AG10803 (cell line): ENCODE measurements at places on chromosomes 6 and 20.

- DNase-seq, result no peak
These were observed 8.7 kb downstream of the APMAP start for GRCh38 chr20:24983896-24984295.

- DNase-seq, result no peak
These were observed 23.3 kb downstream of the RNF144B start for GRCh38 chr6:18410412-18410811.

- no peak for DNase-seq
These were observed 104.0 kb downstream of the EYA2 start for GRCh38 chr20:46998477-46999240.

GRCh38 chr6:138685257-138685656, 88.3 kb upstream of the CCDC28A start:
- DNase-seq, result no peak

DNA sequence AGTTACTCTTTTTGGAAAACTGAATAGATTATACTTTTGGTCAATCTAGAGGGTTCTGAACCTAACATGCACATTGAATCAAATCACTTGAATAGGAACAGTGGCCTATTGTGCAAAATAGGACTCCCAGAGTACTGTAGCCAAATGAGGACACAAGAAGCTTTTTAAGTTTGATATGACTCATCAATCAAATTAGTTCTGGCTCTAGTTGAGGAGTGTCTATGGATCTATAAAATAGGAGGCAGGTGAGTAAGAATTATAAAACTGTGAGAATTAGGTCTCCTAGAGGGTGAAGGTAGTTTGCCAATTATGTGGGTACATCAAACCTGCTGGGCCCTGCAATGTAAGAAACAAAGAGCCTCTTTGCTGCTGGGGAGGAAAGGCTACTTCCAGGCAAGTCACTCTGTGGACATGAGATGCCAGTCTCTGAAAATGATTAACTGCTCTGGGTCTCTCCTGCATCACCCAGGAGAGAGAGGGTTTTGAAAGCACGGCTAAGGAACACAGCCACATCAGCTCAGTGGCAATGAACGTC, 112.3 kb downstream of the RCAN2 start:
- DNase-seq, result no peak

DNA sequence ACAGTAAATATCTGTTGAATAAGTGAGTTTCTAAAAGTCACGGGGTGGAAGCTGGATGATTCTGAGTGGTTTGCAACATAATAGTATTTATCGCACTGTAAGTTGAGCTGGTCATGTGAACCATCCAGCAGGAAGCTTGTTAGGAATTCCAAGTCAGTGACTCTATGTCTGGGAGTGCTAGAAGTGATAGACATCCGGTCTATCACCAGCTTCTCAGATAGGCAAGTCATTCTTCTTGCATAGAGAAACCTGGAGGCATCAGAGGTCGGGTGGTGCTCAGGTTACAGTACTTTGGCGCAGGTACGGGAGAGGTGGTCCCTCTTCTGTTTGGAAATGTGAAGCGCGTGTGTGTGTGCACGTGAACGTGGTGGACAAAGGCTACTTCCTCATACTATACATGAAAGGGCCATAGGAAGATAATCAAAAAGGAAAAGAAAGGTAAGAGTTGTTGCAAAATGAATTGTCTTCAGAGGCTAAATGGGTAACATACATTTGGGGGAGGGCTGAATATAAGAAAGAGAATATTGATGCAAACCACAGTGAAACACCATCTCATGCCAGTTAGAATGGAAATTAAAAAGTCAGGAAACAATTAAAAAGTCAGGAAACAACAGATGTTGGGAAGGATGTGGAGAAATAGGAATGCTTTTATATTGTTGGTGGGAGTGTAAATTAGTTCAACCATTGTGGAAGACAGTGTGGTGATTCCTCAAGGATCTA, 299.3 kb upstream of the ZFP64 start:
- DNase-seq, result peak; percentile 95

GRCh38 chr6:118100717-118101116, 193.7 kb downstream of the SLC35F1 start:
- no peak for DNase-seq

DNA sequence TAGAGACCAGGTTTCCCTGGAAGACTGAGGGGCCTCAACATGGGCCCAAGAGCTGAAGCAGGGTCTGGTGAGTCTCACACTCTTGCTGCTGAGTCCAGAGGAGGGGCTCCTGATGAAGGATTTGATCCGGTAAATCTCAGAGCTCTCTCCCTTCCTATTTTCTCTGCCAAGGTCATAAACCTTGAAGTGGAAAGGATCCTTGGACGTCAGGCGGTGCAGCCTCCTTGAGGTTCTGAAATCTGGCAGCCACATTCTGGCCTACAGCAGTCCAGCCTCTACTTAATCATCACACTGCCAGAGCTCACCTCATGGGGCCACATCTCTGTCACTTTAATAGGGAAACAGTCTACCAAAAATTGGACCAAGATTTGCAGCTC, 24.0 kb downstream of the ACSS1 start:
- no peak for DNase-seq

DNA sequence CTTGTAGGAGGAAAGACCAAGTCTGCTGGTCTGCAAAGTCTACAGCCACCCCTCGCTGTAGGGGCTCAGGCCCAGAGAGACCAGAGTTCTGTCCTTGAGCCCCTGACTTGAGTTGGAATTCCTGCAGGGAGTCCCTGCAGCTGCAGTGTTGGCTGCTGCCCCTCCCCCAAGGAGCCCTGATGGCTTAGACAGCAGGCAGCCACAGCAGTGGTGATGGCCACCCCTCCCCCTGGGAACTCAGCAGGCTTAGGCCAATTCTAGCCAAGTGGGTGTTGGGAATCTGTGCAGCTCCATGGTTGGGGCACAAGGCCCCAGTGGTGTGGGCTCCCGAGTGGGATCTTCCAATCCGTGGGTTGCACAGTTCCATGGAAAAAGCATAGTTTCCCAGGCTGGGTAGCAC, 345.4 kb downstream of the CD109 start:
- DNase-seq, result no peak

- DNase-seq, result no peak
These were observed 255.6 kb downstream of the LRFN2 start for GRCh38 chr6:40331545-40331944.

DNA sequence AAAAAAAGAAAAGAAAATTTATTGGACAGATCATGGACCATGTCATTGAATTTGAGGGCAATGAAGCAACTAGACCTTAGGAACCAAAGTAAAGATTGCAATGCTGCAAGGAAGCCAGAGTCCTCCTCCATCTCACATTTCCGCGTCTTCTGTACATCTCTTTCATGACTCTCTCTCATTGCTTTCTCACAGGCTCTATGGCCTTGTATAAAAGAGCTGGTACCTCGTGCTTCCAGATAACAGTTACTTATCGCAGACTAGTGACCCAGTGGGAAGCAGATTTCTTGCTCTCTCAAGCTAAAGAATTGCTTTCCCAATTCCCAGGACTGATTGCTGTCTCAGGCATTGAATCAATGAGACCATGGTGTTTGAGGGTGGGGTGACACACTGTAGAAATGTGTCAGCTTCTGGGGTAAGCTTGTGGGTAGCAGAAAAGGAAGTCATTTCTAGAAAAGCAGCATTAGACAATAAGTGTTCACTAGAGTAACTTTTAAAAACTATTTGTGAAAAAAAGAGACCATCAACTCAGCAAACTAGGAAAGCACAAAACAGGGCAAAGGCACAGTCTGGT, 635.3 kb downstream of the UTRN start:
- DNase-seq, result no peak

DNA sequence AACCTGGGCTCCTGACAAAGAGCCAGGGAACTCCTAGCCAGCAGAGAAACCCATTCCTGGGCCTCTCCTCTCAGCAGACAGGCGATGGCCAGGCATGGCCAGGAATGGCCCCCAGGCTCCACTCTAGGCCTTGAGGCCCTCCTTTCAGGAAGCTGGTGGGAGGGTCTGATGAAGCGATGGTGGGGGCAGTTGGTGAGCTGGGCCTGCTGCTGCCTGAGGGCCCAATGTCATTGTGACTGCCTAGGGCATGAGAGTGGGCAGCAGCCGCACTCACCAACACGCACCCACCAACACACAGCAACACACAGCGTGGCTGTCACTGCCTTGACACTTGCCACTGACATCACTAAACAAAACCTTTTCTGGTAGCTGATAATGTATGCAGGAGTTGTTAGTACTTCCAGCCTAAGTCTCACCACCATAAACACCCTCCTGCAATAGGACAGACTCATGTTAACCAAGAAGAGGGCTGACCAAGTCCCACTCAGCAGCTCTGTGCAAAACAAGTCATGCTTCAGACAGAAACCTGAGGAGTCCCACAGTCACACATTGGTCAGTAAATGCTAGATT, 69.3 kb downstream of the ABHD12 start:
- no peak for DNase-seq

DNA sequence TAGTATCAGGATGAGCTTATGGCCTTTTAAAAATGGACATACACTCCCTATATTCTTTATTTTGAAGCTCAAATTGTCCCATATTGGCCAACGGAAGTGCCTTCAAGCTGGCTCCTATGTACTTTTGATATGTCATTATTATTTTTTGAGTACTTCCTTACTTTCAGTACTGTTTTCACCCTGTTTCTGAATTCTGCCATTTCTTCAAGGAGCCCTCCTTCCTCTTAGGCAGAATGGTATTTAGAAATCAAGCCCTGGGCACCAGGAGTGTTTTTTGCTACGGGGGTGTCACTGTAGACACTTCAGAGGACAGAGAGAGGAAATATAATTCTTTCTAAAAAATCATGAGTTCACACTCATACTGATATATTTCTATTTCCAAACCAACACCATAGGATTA, 5.5 kb upstream of the MYLK4 start:
- no peak for DNase-seq

DNA sequence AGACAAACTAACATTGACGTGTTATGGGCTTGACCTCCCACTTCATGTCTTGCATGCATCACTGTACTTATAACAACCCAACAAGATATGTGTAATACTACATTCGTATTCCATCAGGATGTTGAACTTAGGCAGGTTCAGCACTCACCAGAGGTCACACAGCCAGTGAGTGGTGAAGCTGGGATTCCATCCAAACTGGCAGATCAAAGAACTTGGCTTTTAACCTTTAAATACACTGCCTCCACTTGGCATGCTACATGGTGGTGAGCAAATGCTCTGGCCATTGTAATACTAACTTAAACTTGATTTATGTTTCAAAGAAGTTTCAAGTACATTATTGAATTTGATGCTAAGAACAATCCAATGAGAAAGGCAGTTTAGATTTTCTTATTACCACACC, 10.7 kb upstream of the HDDC2 start:
- no peak for DNase-seq

GRCh38 chr6:25898289-25898977, 24.4 kb upstream of the SLC17A3 start:
- DNase-seq, result no peak

DNA sequence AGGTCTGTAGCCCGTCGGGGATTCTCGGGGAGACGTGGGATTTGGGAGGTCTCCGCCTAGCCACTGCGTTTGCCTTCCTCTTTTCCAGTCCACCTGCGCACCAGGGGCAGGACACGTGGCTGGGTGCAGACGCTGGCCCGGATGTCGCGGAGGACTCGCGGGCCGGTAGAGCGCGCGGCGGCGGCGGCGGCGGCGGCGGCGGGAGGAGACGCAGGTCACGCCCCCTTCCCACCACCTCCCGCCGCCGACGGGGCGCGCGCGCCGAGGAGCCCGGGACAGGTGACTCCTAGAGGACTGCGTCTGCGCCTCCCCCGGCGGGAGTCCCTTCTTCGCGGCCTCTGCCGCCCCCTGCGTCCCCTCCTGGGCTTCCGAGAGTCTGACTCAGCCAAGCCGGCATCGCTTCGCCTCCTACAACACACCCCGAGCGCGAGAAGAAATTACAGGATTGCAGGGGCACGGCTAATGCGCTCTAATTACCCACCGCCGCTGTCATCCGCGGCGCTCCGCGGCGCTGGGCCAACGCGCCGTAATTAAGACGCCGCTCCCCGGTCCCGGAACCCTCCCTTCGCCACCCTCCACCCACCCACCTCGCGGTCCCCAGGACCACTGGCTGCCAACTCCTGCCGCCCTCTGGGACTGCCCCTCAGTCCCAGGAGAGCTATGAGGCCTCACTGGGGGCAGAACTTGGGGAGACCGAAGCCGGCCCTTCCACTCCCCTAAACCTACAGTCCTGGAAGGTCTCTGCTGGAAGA, 124.5 kb downstream of the MRPL14 start:
- no peak for DNase-seq

GRCh38 chr20:23195636-23196035, 109.5 kb upstream of the CD93 start:
- DNase-seq, result no peak

GRCh38 chr6:89290401-89291155, 24.5 kb downstream of the GABRR2 start:
- DNase-seq, result no peak

GRCh38 chr20:4470375-4470774, 251.3 kb upstream of the PRND start:
- peak; percentile 96 for DNase-seq

DNA sequence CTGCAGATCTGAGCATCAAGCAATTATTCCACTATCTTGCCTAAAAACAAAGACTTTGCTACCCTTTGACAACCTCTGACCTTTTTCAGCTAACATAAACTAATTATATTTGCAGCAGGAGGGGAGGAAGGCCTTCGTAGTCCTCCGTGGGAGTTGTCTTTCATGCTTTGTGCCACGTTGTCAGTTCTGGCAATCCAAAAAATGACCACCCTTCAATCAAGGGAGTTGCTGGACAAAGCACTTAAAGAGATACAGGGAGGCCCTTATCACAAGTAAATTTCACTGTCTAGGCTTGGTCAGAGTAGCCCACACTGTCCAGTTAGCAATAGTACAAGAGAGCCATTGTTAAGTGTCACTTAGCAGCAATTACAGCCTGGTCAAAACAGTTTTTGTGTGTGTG, 578.9 kb downstream of the HAO1 start:
- DNase-seq, result no peak

DNA sequence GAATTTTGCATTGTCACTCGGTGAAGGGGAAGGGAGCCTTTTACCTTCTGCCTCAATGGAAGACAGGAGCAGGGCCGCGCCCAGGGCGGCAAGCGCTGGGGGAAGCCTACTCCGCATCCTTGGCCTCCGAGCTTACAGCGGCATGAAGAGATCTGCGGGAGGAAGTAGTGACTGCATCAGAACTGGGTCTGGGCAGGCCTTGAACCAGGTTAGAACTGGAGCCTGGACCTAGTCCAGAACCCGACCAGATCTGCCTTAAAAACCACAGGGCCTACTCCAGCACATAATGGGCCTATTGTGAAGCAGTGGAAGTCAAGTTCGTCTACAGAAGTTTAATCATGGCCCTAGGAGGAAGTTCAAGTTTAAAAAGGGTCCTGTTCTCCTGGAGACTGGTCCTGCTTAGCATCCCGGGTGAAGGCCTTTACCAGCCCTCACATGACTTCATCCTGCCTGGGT, 3.1 kb downstream of the COL12A1 start:
- no peak for DNase-seq

- DNase-seq, result no peak
These were observed 5.5 kb upstream of the C20orf202 start for GRCh38 chr20:1197801-1198200.

DNA sequence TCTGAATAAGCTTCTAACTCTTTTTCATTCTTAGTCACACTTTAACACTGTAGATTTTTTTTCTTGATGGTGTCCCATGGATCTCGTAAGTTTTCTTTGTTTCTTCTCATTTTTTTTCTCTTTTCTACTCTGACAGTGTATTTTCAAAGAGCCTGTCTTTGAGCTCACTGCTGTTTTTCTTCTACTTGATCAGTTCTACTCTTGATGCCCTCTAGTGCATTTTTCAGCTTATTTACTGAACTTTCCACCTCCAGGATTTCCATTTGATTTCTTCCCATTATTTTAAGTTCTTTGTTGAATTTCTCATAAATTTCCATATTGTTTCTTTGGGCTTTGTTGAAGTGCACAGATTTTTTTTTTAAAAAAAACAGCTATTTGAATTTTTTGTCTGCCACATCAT, 2641.1 kb upstream of the DEFB115 start:
- DNase-seq, result no peak
